Right kidney (tissue), 9 donors: ENCODE measurements at places on chromosomes 4 and X.

DNA sequence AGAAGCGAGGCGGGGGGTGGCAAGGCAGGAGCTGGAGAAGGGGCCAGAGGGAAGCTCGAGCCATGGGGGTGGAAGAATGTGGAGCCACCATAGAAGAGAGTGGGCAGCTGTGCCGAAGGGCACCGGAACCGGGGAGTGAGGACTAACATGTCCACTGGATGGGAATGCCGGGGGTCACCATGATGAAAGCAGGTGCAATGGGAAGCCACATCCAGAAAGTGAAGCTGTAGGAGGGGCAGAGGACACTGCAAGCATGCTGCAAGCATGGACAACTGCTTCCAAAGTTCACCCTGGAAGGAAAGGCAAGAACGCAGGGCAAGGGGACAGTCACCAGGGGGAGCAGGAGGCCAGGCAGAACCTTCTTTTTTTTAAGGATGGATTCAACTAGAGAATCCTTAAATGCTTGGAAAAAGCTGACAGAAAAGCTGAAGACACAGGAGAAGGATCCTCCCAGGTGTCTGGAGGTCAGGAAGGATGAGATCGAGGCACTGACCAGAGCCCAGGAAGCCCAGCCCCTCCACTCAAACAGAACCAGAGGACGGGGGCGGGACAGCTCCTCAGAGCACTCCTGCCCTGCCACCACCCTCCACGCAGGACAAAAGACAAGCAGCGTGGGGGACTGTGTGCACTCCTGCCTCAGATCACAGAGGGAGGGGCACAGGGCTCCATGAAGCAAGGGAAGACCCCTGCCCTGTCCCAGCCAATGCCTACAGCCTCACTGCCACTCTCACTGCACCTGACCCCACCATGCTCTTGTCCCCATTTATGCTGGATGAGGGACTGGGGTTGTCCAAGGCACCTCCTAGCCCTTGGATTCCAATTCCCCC lies 169.2 kb downstream of the AFAP1 start:
- DNase-seq = no peak

- DNase-seq = no peak
These were observed 125.1 kb downstream of the PALLD start for GRCh38 chr4:168621806-168622589.

GRCh38 chr4:85180533-85180932 lies 214.0 kb upstream of the WDFY3 start:
- no peak for DNase-seq

GRCh38 chrX:154004315-154004714 lies 15.4 kb downstream of the IRAK1 start:
- no peak for DNase-seq

DNA sequence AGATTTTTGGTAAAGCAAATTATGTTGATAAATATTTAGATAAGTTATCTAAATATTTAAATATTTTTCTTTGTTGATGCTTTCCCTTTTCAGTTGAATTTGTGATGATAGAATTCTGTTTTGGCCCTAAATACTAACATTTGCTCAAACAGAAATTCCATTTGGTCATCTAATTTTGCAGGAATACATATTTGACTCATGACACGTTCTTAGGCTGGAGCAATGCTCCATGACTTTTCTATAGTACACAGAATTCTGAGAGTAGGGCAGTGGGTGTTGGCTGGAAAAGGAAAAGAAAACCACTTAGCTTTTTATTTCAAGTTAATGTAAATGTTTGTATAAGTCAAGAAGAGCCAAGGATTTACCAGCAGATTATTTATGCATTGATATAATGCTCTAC lies 58.6 kb upstream of the GK2 start:
- DNase-seq = no peak

DNA sequence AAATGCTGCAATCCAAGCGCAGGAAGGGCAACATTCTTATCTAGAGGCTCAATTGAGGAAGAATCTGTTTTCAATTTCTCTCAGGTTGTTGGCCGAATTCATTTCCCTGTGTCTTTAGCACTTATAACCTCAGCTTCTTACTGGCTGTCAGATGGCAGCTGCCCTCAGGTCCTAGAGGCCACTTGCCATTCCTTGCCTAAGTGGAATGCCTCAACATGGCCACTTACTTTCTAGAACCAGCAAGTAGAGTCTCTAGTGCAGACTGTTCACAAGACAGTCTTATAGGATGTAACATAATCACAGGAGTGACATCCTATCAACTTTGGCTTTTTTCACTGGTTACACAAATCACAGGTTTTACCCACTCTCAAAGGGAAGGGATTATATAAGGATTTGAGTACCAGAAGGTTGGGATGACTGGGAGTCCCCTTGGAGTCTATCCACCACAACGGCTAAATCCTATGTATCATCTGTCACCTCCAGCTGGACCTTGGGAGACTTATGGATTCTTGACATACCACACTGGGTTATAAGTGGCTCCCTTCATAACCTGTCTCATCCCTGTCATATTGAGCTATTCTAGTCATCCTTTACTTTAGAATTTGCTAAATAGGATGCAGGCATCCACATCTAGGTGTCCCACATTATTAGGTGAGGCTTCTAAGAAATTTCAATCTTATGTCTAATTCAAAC lies 297.9 kb upstream of the CTSO start:
- DNase-seq = no peak

DNA sequence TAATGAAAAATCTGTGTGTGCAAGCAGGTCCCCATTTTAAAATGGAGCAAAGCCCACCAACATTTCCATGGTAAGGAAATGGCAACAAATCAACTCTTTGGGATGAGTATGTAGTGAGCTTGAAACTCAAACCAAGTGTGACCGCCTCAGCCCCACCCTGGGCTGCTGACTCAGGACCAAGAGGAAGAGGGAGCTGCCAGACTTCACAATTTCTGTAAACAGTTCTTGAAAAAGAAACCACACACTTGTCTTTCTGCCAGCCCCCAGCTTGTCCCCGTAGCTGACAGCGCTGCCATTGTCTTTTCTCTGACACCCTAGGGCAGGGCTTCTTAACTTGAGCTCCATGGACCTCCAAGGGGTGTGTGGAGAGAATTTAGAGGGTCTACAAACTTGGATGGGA lies 10.3 kb downstream of the RTL5 start:
- DNase-seq = no peak

- no peak for DNase-seq
These were observed 67.4 kb downstream of the EGF start for GRCh38 chr4:109979920-109980717.

- peak; percentile 41 for DNase-seq
These were observed at the start of gene PF4V1 for GRCh38 chr4:73853246-73853704. PF4V1 (plus strand) TSS chr4:73853296; CDS start chr4:73853363, 67 bp downstream.

DNA sequence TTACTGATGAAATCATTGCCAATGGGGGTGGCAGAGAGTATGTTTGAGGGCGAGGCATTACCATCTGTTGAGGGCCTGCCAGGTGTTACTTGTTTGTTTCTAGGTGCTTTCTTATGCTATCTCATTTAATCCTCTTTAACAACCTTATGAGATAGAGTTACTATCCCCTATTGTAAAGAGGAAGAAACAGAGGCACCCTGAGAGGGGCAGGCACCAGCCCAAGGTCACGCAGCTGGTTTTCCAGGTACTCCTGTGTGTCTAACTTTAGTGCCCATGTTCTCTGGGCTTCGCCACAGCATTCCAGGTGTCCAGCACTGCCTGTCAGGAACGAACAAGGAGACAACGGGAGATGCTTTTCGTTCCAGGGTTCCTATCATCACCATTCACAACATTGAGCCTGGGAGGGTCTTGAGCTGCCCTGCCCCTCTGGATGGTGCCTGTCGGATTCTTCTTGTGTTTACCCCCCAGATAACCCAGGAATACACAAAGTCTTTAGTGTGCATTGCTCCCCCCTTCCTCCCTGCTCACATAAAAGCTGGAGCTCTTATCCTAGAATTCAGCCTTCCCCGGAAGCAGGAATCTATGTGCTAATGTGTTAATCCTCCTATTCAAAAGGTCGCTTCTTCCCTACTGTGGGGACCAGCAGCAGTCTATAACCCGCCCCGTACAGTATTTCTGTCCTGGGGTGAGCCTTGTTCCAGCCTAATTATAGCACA lies 24.9 kb upstream of the GPC4 start:
- DNase-seq = no peak

GRCh38 chr4:18039113-18039512 lies 17.6 kb upstream of the LCORL start:
- DNase-seq = no peak

GRCh38 chr4:139773560-139774318 lies 108.1 kb downstream of the MGST2 start:
- DNase-seq = no peak

DNA sequence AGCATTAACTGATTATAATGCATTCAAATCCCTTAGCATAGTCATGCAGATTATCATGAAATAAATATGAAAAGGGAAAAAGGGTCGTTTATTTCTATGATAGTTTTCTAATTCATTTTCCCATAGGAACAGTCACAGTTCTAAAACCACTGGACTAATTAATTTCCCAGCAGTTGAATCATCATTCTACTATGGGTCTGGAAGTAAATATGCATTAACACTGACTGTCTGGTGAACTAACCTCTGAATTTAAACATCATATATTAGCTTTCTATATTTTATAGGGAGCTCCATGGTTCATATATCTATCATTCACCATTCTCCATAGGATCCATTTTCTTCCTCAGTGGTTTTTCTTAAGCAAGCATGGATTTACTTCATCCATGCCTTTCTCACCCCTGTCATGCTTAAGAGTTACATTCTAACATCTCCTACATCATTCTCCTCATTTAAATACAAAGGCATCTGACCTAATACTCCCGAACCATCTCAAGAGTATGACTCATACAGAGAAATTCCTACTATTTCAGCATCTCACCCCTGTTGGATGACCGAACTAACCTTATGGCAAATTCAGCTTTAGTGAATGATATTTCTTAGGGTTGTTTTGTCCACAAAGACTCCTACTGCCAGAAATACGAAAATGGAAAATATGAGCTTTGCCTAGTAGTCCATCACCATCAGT lies 198.7 kb upstream of the ADAMTS3 start:
- no peak for DNase-seq

DNA sequence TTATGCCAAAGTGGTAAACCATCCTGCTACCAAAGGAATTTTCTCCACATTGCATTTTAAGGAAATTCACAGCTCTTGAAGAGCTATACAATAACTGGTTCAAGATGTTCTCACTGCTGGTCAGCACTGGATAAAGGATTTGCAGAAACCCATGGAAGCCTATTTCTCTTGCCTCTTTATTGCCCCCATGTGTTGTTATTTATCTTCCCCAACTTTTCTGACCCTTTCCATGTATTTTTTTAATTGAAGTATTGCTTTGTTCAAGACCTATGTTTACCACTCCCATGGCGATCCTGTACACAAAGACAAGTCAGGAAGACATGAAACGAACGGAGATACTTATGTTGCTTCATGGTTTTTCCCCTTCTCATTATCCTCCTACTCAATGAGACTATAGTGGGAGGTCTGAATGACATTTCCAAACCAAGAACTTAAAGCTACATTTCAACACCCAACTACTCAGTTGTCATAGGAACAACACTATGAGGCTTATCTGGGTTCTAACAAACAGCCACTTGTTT lies 566.4 kb upstream of the DIPK2B start:
- no peak for DNase-seq

DNA sequence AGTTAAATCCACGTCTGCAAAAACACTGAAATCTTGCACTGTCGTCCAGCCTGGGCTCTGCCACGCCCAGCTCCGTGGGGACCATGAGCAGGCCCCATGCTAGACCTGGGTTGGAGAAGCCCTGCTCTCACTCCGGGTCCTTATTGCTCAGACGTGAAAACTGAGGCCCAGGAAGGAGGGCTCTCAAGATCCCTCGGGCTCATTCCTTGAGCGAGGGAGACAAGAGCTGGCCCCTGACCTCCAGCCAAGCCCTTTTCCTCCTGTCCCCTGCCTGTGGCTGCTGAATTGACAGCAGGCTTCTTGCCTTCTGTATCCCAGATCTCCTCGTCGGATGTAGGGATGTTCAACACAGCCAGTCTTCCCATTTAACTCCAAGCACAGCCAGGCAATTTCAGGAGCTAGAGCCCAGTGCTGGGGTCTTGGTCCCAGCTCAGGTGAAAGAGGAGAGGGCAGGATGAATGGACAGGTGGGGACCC lies 109.5 kb downstream of the CPZ start:
- no peak for DNase-seq

DNA sequence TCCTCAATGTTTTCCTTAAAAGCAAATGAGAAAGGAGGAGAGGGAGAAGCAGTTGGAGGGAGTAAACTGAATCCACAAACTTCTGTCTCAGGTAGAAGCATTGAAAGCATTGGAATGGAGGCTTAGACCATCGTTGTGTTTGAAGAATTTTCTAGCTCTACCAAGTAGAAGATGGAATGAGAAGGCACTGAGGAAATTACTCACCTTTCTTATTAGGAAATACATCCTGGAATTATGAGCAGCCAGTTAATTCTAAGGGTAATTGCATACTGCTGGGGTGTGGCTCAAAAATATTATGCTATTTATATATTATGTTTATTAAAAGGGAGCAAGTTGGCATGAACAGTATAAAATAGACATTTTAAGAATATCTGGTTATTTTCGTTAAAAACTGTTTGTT lies 12.9 kb downstream of the PGM2 start:
- no peak for DNase-seq

DNA sequence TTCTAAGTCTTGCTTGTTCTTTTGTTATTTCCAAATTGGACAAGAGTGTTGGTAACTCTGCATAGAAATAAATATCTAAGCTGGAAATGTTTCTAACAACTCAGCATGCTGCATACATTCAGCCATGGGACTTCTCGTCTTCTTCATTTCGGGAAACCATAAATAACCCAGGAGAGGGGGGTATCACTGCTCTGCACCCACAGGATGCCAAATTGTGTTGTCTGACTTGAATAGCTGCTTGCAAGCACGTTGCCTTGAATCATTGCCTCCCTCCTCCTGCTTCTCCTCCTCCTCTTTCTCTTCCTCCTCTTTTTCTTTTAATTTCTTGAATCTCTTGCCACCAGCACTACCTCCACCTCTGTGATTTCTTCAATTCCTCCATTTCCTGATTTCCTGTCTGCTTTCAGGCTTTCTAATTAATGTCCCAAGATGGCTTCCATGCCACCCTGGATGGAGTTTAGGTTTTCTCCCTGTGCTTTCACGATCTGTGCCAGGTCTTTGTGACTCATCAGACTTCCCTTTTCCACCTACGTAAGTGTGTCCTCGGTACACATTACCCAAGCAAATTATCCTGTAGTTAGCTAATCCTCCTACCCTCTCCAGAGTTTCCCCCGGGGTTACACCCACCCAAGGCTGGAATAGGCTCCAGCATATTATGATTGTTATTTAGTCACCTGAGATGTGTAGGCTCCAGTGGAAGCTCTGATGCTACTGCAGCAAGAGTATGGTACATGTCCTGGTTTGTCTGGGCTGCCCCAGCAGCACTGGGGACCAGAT lies 122.6 kb upstream of the VCX3B start:
- DNase-seq = no peak

- no peak for DNase-seq
These were observed 51.1 kb upstream of the KDR start for GRCh38 chr4:55176497-55176896.

DNA sequence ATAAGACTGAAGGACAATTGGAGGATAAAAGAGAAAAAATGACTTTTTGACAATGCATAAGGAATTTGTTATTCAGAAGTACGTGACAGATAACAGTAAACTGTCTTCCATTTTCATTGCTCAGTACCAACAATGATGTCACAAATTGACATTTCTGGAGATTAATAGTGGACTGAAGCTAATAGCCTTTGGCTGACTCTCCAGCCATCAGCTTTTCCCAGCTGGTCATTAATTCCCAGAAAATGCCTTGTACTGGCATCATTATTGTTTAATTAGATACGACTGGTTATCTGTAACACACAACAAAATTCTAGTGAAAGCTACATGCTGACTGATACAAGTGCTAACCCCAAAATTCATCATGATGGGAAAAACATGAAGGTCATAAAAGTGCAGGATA lies 147.9 kb upstream of the FGF13 start:
- no peak for DNase-seq

GRCh38 chr4:90142081-90142480 lies 14.9 kb downstream of the CCSER1 start:
- DNase-seq = no peak
